ENCODE measurements at places on chromosomes 1 and 21. TPM values are rescaled to one million over a fixed set of nuclear protein-coding genes. Genes with fewer than 3 reads are reported as not detected.
A peak's percentile ranks its signal among the peaks of the same experiment; 100 is the strongest.

GRCh38 chr1:76059451-76059850 is 15.1 kb upstream of the ST6GALNAC3 start:
- no peak for DNase-seq

- DNase-seq = no peak
These were observed 25.3 kb upstream of the ITLN1 start for GRCh38 chr1:160910170-160910750.

DNA sequence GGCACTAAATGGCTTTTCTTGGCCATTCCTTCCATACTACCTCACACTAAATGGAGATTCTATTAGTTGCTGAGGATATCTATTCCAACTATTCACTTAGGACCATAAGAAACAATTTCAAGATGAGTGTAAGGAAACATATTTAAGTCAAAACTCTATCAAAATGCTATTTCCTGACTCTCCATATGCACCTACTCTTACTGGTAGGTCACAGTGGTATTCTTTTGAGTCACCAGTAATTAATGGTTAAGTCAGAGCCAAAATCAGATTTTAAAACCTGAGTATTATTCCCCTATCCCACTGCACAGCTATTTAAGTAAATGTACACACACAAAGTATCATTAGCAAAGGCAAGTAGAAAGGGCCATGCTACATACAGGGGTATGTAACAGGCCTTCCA is 50.3 kb downstream of the ARID4B start:
- no peak for DNase-seq

DNA sequence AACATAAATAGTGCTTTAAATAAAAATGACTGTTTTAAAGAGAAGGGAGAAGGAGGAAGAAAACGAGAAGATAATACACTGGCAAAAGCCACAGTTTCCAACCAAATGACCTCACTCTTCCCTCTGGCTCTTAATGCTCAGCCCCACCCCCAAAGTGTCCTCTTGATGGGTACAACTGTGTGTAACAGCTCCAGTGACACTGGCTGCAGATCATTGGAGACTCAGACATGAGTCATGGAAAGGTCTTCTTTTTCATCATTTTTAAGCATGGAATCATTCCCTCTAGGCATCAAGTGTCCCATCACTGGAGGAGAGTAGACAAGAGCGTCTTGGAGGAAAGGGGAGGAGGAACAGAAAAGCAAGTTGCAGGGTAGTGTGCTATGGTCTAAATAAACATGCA is 333.0 kb downstream of the PAPPA2 start:
- no peak for DNase-seq

DNA sequence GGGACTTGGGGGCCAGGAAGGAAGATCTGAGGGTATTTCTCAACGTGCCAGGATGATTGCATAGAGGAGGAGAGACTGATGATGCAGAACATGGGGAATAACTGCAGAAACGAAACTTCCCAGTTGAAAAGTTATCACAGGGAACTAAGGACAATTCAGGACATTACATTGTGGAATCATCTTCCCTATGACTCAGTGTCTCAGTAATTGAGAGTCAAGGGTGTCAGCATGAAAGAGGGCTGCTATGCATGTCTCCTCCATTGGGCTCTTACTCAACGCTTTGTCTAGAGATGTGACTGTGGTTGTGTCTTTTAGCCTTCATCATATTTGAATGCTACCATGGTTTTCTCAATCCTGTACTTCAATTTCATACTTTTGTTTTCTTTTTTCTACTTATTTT is 48.9 kb upstream of the PTGFR start:
- DNase-seq = no peak

DNA sequence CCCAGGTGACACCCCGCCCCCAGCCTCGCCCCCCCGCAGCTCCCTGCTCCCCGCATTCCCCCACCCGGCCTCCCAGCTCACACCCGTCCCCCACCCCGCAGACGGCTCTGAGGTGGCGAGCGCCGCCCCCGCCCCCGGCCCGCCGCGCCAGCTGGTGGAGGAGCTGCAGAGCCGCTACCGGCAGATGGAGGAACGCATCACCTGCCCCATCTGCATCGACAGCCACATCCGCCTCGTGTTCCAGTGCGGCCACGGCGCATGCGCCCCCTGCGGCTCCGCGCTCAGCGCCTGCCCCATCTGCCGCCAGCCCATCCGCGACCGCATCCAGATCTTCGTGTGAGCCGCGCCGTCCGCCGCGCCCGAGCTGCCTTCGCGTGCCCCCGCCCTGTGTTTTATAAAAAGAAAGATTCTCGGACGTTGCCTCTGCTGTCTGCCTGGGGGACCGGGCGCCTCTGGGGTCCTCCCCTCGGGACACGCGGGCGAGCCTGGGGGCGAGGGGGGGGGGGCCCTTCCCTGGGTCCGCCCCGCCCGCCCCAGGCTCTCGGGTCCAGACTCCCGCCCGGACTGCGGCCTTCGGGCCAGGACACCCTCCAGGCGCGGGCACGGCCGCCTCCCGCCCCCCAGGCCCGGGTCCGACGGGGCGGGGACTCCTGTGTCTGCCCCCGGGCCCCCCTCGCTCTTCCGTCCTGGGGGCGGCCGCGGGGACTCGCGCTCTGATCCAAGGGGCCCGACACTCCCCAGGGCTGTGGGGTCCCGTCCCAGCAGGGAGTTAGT is 1.6 kb upstream of the MMP23B start:
- DNase-seq = peak; percentile 99

DNA sequence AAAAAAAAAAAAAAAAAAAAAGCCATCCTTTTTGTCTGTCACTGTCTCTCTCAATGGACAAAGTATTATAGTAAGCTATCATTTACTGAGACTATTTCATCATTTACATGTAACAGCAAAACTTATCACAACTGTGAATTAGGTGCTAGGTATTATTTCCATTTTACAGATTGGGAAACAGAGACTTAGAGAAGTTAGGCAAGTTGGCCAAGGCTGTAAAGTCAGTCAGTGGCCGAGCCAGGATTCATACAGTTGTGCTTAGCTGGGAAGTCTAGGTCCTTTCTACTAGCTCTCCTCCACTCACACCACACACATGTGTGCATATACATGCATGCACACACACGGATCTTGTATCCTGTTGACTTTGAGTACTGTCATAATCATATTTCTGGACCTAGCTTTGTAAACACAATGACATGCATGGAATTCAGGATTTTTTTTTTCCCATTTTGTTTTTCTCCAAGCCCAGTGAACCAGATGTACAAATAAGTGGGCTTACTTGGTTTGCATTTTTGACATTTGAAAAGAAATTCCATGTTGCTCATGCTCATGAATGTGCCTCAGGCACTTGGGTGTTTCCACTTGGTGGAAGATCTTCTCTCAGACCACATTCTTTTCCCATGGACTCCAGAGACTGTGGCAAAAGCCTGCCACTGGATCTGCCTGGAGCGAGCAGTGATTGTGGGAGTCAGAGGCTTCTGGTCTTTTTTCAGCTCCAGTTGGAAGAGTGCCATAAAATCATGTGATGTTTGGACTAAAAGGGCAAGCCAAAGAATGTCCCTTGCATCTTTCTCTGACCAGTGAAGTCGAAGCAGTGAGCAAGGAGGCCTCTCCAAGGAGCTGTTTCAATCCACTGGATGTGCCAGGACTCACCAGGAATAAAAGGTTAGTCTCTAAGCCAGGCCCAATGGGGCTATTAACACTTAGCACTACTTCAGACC is 61.7 kb upstream of the DNAJC6 start:
- DNase-seq = no peak

DNA sequence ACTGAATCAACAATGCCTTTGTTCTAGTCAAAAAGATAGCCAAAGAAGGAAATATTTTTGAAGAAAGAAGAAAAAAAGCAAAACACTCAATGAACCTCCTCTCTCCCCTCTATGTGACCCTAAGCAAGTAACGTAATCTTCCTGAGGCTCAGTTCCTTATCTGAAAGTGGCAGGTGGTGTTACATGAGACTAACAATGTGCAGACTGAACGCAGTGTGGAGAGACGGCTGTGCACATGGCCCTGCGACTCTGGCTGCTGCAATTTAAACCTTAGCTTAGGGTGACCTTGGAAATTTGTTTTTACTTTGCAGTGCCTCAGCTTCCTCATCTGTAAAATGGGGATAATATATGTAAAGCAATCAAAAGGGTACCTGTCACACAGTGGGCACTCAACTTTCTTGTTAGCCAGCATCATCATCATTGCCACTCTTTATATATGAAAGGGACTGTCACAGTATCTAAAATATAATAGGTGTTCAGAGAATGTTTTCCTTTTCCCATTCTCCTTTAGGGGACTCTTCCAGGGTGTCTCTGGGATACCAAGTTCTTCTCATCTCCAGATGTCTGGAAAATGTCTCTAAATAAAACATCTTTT is 100.1 kb upstream of the JUN start:
- no peak for DNase-seq

DNA sequence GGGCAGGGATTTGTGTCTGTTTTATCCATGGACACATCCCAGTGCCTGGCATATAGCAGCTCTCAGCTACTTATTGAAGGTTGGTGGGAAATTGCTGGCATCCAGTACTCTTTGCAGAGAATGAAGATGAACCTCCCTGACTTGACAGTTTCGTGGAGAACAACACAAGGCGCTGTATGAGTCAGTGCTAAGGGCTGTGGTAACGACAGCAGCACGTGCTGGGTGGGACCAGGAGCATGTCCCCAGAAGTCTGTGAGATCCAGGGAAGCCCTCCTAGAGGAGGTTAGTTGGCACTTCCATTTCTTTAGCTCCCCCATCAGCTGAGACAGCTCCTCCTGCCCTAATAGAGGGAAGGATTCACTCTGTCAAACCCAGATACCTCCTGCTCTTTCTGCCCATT is 25.9 kb upstream of the IL19 start:
- DNase-seq = peak; percentile 30

- DNase-seq = peak; percentile 64
These were observed 11.7 kb downstream of the C1orf216 start for GRCh38 chr1:35706846-35707600.

DNA sequence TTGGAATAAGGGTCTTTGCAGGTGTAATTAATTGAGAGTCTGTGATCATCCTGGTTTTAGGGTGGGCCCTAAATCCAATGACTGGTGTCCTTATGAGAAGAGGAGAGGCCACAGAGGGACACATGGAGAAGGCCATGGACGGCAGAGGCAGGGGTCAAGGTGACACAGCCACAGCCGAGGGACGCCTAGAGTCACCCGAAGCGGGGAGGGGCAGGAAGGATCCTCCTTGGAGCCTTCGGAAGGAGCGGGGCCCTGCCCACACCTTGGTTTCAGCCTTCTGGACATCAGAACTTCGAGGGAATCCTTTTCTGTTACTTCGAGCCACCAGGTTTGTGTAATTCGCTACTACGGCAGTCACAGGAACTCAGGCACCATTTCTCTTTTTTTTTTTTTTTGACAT is 31.1 kb downstream of the RRP1 start:
- DNase-seq = no peak

- no peak for DNase-seq
These were observed 5.7 kb downstream of the ALG14 start for GRCh38 chr1:95067062-95067461.

DNA sequence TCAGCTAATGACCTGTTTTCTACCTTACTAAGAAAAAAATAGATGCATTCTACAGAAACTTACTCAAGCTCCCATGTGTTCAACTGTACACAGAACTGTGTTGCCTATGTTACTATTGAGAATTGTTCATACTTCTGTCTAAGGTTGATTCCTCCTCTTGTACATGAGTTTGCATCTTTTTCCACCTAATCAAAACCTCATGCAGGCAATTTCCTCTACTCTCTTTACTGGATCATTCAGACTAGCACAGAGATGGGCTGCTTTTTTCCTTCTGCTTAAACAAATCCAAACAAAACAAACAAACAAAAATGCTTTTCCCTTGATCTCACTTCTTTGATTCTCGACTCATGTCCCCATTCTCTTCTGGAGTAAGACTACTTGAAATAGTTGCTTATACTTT is 58.8 kb upstream of the PTGFR start:
- DNase-seq = no peak

DNA sequence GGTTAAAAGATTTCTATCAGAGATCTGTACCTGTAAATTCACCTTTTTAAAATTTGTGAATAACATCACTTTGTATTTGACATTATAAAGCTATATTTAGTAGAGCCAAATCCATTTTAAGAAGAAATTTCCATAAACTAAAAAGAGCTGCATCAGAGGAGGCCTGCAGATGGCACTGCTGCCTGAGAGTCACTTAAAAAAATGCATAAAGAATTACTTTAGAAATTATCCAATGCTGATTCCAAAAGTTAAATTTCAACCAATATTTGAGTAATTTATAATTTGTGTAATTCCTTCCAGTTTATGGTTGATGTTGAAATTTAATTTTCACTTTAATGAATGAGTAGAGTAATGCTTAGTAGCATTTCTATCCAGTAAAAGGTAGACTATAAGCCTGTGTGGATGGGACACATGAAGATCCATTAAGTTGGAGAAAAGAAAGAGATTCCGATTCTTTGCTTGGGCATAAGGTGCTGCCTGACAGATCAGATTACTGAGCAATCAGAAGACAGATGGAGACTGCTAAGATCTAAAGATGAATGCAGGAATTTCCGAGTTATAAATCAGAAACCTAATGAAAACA is 20.7 kb upstream of the RPE65 start:
- peak; percentile 7 for DNase-seq

DNA sequence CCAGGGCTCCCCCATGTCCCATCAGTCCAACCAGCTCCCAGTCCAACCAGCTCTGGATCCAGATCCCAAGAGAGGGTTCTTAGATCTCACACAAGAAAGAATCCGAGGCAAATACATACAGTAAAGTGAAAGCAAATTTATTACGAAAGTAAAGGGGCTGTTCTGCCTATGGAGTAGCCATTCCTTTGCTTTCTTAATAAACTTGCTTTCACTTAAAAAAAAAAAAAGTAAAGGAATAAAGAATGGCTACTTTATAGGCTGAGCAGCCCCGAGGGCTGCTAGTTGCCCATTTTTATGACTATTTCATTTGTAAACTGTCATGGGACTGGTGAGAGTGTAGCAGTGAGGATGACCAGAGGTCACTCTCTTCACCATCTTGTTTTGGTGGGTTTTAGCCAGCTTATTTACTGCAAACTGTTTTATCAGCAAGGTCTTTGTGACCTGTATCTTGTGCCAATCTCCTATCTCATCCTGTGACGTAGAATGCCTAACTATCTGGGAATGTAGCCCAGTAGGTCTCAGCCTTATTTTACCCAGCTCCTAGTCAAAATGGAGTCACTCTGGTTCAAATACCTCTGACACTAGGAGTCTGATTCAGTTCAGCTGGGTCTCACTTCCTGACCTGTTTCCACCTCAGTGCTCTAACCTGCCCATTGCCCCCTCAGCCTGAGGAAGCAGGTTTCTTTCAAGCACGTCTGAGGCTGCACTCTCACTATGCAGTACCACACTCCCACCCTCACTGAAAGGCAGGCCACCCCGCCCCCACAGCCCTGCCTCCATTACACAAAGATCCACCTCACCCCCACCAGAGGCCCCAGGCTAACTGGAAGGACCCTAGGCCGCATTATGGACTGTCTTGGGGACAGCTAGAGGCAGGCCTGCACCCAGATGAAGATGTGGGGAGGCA is 26.5 kb upstream of the ATP2B4 start:
- no peak for DNase-seq

AQP10 gene
- total RNA-seq = 0.82 TPM

PLEKHA6 gene
- total RNA-seq = 0.10 TPM

TMPRSS2 gene
- total RNA-seq = not detected
